ENCODE measurements at places on chromosomes 7 and 10.
A peak's percentile ranks its signal among the peaks of the same experiment; 100 is the strongest.

DNA sequence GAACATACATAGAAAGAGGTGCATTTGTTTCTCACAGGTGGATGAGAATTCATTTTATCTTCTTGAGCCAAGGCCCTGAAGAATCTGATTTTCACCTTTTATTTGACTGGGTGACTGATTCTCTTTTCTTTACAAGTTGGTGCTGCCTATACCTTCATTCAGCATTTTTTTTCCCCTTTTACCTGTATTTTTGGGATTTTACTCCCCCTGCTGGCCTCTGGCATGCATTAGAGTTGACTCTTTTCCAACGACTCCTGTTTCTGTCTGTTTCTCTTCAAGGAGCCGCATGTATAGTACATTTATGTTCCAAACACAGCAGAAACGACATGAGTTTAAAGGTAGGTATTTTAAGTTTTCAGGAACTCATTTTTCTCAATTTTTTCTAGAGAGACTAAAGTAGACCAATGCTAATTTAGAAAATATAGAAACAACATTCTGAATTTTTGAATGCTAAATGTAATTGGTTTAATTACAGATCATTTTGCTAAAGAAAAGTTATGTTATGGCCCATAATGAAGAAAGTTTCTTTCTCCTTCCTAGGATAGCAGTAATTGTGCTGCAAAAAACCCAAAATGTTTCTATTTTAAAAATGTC, 149.8 kb upstream of the HDAC9 start:
- no peak for DNase-seq

DNA sequence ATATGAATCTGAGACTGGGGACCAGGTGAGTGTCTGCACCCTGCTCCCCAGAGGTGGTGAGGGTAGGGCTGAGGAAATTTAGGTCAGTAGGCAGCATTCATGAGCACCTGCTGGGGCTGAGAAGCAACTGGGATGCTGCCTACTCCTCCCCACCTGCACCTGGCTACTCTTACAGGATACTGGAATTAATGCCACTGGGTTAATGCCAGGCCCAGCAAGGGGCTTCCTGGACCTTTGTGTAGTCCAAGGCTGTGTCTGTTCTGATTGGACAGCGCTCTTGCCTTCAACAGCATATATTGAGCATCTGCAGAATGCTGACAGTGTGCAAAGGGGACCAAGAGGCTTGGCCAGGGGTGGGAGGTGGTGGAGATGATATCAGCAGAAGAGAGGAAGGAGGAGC, 32.1 kb downstream of the ADCYAP1R1 start:
- no peak for DNase-seq

- no peak for DNase-seq
Observed at GRCh38 chr10:2972216-2972615, 95.1 kb upstream of the PFKP start.

- DNase-seq, result no peak
Observed at GRCh38 chr10:59227136-59227673, 50.8 kb downstream of the PHYHIPL start.

DNA sequence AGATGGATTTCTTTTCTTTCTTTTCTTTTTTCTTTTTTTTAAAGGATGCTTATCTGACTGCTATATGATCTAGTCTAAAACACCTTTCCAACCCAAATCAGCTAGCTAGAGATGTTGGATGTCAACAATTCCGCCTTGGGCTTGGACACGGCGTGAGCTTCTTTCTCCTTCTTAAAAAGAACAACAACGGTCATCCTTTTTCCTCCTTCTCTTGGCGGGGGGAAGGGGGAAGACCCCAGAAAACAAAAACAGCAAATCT, 1.0 kb downstream of the BEND7 start:
- DNase-seq, result no peak

DNA sequence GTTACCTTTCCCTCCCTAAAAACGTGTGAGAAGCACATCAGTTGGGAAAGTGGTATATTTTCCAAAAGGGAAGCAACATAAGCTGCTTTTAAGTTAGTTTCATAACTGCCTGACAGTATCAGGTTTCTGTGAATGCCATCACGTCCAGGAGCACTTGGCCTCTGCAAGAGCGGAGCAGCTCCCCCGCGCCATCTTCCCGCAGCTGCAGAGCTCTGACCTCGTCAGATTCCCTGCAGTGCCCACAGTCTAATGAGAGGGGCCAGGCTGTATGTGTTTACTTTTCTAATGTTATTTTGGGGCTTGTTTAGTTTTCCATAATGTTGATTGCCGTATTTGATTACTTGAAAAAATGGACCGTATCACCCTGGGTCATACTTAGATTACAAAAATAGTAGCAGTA, 74.2 kb downstream of the MGMT start:
- DNase-seq, result no peak

DNA sequence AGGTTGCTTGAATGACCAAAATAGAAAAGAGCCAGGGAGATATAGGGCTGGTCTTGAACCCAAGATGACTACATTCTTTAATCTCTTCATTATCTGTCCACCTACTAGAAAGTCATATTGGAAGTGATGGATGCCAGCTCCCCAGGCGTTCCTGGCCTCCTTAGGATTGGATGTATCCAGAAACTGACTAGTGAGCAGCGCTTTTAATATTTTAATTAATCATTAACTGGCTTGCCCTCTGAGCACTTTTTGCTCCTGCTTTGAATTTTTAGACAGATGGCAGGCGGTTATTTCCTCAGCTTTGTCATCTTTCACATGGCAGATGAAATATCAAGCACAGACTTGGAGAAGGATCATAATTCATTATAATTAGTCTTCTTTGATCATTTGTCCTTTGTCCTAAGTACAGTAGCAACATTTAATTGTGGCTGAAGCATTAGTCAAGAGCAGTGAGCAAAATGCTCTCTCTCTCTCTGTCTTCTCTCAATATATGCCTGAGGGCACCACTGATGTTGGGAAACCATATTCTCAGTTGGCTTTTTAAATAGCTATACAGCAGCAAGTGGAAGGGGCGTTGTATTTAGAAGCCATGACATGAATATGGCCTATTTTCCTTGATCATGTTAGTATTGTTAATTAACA, 588.0 kb downstream of the NRG3 start:
- no peak for DNase-seq

DNA sequence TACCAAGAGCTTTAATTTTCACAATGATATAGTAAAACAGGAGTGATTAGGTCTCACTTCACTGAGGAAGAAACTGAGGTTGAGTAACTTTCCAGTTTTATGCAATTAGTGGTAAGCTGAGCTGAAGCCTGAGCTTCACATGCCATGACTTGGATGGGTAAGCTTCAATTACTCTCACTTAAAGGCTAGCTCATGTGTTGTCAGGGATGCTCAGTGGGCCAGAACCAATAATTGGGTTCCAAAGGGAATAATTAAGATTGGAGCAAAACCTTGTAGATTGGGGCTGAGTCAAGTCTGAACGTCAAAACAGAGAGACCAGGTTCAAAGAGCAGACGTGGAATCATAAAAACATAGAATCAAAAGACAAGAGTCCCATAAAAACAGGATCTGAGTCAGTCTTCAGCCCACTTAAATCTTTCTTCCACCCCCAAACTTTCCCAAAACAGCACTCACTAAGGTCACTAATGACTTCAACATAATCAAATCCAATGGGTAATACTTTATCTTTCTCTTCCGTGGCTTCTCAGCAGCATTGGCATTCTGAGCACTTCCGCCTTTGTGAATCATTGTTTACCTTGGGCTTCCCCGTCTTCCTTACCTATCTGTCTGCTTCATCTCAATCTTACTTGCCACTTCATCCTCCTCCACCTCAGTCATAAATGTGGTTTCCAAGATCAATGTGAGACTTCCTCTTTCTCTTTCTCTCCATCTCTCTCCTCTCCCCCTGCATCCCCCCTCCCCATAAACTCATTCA, 23.0 kb upstream of the EGFR start:
- DNase-seq, result no peak

DNA sequence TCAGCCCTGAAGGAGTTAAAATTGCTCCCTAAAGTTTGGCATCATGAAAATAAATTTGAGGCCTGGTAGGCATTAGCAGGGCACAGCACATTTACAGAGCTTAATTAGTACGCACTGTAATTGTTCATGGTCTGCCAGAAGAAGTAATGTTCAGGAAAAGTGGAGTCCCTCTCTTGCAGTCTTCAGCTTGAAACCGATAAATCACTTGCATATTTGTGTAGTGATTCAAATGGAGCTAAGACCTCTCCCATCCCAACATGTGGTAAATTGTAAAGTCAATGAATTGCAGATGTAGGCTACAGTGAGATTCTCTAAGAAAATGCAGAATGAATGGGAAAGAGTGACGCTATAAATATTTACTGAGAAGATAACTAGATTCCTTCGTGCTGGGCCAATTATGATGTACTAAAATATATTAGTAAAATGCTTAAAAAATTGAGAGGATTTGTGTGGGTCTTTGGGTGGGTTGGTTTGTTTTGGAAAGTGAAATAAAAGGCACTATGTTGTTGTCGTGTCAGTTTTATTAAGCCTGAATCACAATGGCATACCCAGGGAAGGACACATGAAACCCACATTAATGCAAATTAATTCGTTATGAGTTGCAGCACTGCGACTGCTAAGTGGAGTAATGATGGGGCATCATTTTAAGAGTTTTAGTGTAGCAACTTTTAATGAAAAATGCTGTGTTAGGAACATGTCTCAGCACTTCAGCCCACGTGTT, 8.4 kb downstream of the TCF7L2 start:
- DNase-seq, result no peak

DNA sequence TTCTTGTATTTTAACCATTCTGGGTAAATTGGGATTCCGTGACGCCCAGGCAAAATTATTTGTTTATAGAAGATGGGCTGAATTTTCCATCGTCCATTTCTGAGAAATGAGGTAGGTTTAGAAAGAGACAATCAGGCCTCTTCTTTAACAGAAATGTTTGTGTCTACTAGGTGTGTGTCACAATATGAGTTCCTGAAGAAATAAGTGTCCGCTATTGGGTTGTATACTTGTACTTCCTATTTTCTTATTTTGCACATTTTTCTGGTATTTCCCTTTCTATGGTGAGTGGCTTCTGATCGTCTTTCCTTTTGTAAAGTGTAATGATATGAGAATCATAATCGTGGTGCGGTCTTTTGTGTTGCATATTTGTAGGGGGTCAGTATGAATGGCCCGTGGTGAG, 83.9 kb downstream of the TCF7L2 start:
- DNase-seq, result no peak

GRCh38 chr10:6578251-6578771, 1.8 kb downstream of the PRKCQ start:
- no peak for DNase-seq

- no peak for DNase-seq
Observed at GRCh38 chr7:28411876-28412662, at the start of gene CREB5. Gene CREB5, plus strand, starts transcription at chr7:28412518. Its CDS starts 397 bp downstream, at chr7:28412915.

GRCh38 chr7:155206318-155207020, 91.2 kb upstream of the INSIG1 start:
- DNase-seq, result peak; percentile 35

DNA sequence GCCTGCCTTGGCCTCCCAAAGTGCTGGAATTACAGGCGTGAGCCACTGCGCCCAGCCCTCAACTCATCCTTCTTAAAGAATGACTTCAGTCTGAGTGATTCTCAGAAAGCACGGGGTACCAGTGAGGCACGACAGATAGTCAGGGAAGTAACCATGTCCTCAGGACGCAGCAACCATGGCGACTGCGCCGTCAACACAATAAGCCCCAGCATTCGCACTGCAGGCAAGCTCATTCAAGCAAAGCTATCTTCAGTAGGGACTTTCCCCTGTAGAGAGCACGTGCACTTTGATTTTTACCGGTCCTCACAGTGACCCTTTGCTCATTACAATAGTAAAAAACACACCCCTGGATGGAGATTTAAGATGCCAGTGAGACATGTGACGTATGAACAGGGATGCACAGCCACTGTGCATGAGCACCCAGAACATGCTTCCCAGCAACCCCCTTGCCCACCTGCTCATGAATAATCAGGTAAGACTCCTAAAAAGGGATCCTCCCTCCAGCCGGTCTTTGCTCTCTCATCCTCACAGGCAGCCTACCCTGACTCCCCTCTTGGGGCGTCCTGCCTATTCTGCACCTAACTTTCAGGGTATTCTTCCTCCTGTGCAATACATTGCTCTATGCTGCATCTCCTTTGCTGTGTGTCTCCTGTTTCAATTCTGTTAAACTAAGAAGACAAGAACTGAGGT, 9.1 kb downstream of the WDR86 start:
- no peak for DNase-seq

All from stimulated activated CD8-positive, alpha-beta memory T cell treated with anti-CD3 and anti-CD28 coated beads, Interleukin-2, amount 100 ng/mL, for 1 hour (primary cell).